Renal pelvis (tissue), 12 donors: ENCODE measurements at places on chromosomes 2 and 18. TPM values are rescaled to one million over a fixed set of nuclear protein-coding genes. Genes with fewer than 3 reads are reported as not detected.

The ABCG5 gene
- polyA plus RNA-seq = 0.75 TPM

The RNASEH1 gene
- polyA plus RNA-seq = 20.6 TPM

The CNTNAP5 gene
- polyA plus RNA-seq = not detected

The MATN3 gene
- 2.5 TPM for polyA plus RNA-seq

The B4GALT6 gene
- 13.8 TPM for polyA plus RNA-seq

The MPP4 gene
- 0.23 TPM for polyA plus RNA-seq

The MTIF2 gene
- 37.6 TPM for polyA plus RNA-seq

The SCLY gene
- 23.0 TPM for polyA plus RNA-seq

The IL1F10 gene
- not detected for polyA plus RNA-seq

The FSIP2 gene
- polyA plus RNA-seq = 6.4 TPM

The GLI2 gene
- 14.4 TPM for polyA plus RNA-seq

The GATA6 gene
- 7.8 TPM for polyA plus RNA-seq

GRCh38 chr2:61109291-61109690 lies 43.6 kb downstream of the SANBR start:
- no peak for DNase-seq

DNA sequence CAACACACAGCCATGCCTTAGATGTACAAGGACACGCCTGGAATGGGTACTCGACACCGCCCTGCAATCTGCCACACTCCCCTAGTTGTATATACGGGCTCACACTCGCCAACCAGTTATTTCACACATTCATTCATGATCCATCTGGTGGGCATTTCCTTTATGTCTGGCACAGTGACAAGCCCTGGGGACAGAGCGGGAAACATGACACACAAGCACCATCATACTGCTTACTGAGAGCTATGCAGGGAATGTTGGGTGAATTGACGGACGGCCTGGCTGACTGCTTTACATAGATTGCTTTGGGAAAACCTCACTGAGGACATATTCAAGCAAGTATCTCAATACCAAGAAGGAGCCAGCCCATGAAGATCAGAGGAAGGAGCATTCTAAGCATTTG lies 448.0 kb upstream of the SPRED2 start:
- DNase-seq = no peak

GRCh38 chr18:741931-742512 lies 29.6 kb upstream of the ENOSF1 start:
- peak; percentile 16 for DNase-seq

- DNase-seq = no peak
These were observed 21.9 kb upstream of the RNF149 start for GRCh38 chr2:101330253-101330933.

- no peak for DNase-seq
These were observed 2.6 kb downstream of the PRSS56 start for GRCh38 chr2:232522623-232523401.

DNA sequence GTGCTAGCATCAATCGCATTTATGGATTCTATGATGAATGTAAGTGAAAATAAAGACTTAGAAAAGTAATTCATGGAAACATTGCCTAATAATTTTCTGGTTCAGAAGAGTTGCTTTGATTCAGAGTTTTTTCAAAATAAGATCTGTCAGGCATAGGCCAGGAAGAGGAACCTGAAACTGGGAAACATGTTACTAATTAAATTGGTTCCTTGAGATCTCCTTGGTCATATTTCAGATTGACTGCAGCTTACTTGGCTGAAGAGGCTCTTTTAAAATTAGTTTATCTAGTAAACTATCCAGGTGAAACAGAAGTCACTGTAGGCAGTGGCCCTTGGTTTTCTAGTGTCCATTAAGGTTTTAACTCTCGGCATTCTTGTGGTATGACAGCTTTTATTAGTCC lies 27.4 kb downstream of the PPP1CB start:
- DNase-seq = no peak

DNA sequence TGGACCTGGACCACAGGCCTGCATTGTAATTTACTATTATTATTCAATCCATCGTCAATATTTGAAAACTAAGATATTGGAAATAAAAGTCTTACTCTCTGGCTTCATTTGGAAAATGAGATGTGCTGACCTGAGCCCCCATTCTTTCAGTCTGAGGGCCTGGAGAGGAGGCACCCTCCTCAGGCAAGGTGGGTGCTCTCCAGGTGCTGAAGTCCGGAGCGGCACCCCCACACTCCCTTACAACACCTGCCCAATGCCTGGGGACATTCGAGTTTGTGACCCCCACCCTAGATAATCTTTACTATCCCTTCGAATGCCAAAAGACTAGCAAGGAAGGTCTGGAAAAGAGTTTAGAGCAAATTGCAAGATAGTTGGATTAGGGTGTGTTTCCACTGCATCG lies 133.3 kb downstream of the EN1 start:
- DNase-seq = no peak

- DNase-seq = no peak
These were observed 49.5 kb upstream of the SP3 start for GRCh38 chr2:174014699-174015070.

- no peak for DNase-seq
These were observed 9.2 kb upstream of the SP9 start for GRCh38 chr2:174325373-174326160.

GRCh38 chr2:98869272-98869641 lies 66.8 kb downstream of the CRACDL start:
- peak; percentile 23 for DNase-seq

GRCh38 chr2:164028814-164029534 lies 293.2 kb upstream of the FIGN start:
- no peak for DNase-seq

DNA sequence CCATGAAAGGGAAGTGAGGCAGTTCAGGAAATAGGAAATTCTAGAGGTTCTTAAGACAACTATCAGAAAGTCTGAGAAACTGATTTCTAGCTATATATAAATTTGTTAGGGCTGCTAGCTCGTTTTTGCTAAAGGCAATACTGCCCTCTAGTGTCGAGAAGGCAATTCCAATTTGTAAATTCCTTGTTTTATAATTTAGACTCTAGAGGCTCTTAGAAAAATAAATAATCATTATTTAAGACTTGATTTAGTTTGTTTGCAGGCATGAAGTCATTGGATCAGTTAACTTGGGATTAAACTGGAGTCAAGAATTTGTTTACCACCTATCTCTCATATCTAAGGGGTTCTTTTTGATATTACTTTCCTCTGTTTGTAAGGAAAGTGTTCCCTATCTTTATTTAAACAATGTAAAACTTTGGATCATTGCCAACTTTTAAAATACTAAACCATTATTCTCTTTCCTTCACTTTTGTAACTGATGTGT lies 66.2 kb downstream of the ACVR2A start:
- peak; percentile 49 for DNase-seq

GRCh38 chr2:71601136-71602114 lies 148.1 kb downstream of the DYSF start:
- DNase-seq = no peak

DNA sequence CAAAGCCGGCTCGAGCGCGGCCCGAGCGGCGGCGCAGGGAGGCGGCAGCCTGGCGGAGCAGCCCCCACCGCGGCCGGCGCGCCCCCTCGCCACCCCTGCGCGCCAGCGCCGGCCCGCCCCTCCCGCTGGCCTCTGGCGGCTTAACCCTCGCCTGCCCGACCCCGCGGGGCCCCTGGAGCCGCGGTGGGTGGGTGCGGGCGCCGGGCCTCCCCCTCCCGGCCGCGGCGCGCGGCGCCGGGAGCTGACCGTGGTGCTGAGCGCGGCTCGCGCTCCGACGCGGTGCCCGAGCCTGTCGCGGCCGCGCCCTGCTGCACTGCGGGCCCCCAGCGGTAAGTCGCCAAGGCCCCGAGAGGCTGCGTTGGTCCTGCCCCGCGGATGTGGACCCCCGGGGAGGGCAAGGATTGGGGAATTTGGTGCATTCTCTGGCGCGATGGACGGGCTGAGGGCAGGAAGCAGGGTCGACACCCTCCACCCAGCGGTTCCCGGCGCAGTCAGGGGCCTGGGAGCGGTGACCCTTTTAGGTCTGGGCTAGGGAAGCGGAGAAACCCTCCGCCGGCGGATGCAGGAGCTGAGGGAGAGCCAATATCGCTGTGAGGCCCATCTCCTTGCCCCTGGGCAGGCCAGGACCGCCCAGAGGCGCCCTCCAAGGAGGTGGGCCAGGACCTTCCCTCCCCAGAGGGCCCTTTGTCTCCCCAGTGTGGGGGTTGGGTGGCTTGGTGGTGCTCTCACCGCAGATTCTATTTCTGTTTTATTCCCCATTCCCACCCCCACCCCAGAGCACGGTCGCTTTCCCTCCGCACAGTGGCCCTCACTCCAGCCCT lies 923 bp downstream of the AMER3 start:
- peak; percentile 55 for DNase-seq
